ENCODE measurements at places on chromosomes 5 and 9.

GRCh38 chr5:143870871-143871632 lies 59.1 kb downstream of the HMHB1 start:
- no peak for DNase-seq

GRCh38 chr5:175579742-175580432 lies 78.0 kb upstream of the HRH2 start:
- DNase-seq = no peak

DNA sequence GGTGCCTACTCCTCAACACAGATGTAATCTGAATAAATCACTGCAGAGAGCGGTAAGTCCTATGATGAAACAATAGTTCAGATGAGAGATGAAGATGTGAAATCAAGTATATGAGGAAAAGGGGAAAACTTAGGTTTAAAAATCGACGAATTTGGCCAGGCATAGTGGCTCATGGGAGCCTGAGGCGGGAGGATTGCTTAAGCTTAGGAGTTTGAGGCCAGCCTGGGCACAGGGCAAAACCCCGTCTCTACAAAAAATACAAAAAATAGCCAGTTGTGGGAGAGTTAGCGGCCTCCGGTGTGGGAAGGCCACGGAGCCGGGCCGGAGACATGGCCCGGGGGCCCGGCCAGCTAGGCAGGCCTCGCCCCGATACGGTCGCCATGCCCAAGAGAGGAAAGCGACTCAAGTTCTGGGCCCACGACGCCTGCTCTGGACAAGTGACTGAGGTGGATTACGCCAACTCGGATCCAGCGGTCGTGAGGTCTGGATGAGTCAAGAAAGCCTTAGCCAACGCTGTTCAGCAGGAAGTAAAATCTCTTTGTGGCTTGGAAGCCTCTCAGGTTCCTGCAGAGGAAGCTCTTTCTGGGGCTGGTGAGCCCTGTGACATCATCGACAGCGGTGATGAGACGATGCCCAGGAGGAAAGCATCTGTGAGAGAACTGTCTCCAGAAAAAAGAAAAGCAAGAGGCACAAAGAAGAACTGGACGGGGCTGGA lies 62.8 kb upstream of the SUB1 start:
- no peak for DNase-seq

GRCh38 chr9:92206488-92206887 lies 87.0 kb downstream of the IARS1 start:
- DNase-seq = no peak

DNA sequence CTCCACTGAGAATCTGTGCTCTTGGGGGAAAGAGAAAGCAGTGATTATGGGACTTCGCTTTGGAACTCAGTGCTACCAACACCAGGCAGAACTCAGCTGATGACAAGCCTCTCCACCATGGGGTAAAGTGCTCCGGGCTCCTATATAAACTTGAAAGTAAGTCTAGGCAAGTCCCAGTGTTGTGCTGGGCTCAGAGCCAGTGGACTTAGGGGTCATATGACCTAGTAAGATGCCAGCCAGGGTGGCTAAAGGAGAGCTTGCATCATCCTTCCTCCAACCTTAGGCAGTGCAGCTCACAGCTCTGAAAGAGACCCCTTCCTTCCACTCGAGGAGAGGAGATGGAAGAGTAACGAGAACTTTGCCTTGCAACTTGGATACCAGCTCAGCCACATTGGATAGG lies 35.1 kb upstream of the FREM1 start:
- no peak for DNase-seq
